DMS153 (cell line): ENCODE measurements at places on chromosomes 12 and 14.

DNA sequence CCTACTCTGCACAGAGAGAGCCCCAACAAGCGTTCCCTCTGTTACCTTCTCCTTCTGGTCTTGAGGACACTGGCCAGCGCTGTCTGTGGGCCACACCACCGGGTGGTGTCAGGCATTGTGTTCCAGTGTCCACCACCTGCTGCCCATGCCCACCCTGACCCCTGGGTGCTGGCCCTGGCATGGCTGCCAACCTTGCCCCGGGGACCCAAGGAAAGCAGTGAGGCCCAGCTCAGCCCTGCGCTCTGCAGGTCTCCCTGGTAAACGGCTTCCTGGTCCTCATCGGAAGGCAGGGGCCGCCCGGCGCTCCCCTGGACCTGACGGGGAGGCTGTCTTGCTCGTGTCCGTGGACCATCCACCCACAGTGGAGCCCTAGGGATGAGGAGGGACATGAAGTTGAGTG is 21.8 kb upstream of the MEG3 start:
- no peak for DNase-seq

DNA sequence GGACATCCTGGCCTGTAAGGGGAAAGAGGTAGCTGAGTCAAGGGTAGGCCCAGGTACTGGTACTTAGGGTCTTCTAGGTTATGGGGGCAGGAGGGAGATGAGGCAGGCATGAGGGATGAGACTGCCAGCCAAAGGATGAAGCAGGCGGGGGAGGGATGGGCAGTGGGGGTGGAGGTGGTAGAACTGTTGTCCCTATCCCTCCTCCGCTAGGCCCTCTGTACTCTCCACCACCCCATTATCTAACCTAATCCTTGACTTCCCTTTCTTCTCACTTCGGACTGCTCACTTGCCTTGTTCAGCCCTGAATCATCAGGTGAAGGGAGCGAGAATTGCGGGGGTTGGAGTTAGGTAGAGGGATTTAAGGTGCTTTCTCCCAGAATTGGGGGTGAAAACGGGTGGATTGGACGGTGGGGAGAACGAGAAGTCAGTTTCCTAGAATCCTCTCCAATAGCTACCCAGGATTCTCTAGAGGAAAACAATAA is 562 bp downstream of the PAN2 start:
- DNase-seq, result no peak

GRCh38 chr12:101551362-101552114 is 43.2 kb upstream of the MYBPC1 start:
- no peak for DNase-seq

- no peak for DNase-seq
These were observed 55.9 kb upstream of the RERGL start for GRCh38 chr12:18145924-18146323.
